ENCODE measurements at places on chromosomes 7 and 10.

DNA sequence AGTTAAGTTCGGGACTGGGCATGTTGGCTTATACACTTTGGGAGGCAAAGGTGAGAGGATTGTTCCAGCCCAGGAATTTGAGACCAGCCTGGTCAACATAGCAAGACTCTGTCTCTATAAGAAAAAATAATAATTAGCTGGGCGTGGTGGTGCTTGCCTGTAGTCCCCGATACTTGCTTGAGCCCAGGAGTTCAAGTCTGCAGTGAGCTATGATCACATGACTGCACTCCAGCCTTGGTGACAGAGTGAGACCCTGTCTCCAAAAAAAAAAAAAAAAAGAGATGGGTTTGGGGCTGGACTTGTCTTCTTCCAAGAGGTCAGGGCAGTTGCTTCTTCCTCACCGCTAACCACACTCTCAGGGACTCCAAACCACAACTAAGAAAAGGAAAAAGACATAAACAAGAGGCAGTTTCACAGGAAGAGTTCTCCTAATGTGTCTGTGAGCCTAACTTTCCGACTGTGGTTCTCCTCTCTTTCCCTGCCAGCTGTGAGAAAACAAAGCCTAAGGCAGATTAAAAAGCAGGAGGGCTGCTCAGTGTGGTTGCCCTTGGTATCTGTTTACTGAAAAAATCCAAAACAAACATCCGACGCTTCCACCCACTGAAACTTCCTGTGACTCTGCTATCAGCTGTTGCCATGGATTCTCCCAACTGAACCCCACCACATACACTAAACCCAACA lies 2.4 kb upstream of the SERPINE1 start:
- DNase-seq, result no peak

GRCh38 chr10:77680065-77680464 lies 42.5 kb upstream of the KCNMA1 start:
- DNase-seq, result no peak

- no peak for DNase-seq
Observed at GRCh38 chr7:11506417-11506816, 325.6 kb downstream of the THSD7A start.

GRCh38 chr10:71345694-71346093 lies 26.6 kb downstream of the SLC29A3 start:
- no peak for DNase-seq

GRCh38 chr10:23190872-23191763 lies 994 bp upstream of the PTF1A start:
- DNase-seq, result no peak

DNA sequence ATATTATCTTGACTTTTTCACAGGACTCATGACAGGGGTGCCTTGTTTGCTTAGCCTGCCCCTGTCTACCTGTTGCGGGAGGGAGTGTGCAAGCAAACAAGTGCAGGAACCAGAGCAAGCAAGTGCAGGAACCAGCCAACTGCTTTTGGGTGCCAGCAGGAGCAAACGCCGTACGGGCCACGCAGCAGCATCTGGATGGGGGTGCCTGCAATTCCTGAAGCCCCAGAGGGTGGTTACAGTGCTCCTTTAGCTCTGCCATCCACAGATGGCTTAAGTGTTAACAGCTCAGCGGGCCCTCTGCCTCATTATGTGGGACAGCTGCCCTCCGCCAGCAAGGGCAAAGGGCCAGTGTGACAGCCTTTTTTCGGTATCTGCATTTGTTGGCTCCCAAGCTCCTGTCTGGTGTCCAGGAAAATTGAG lies 83.5 kb downstream of the MICU1 start:
- no peak for DNase-seq

- DNase-seq, result no peak
Observed at GRCh38 chr10:6035931-6036575, 26.1 kb downstream of the IL2RA start.

DNA sequence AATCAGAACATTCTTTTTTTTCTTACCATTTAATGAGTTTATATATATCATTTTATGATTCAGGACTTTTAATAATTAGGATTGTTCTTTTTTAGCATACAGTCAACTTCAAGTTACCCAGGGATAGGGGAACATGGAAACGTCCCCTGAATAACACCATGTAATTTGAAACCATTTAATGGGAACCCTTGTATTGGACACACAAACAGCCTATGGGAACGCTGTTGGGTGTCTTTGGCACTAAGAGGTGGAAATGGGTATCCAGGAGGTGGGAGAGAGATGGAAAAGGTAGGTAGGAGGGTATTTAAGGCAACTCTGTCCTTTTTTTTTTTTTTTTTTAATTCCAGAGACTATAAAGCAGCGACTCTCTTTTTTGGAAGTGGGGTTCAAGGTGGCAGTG lies 2.6 kb downstream of the LUC7L2 start:
- DNase-seq, result no peak

- peak; percentile 88 for DNase-seq
Observed at GRCh38 chr10:69481305-69481704, 30.0 kb downstream of the TSPAN15 start.

- DNase-seq, result no peak
Observed at GRCh38 chr7:1920266-1920681, 250.2 kb downstream of the ELFN1 start.

DNA sequence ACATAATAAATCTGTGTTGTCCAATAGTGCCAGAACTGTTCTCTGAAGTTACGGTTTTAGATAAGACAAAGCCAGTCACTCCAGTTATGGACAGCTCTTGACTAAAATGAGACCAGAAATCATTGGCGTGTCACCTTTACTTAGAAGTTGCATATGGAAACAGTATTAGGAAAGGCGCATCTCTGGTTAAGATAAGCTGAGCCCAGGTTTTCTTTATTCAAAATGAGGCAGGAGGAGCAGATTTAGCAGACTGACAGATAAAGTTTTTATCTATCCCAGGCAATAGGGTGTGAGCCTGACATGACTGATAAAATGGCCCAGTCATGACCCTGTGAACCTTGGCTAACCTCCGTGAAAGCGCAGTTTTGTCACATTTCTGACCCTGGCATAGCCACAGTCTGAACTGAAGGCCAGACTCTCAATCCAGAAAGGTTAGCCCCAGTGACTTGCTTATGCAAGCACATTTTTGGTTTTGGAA lies 4.2 kb downstream of the CYP26A1 start:
- DNase-seq, result no peak

DNA sequence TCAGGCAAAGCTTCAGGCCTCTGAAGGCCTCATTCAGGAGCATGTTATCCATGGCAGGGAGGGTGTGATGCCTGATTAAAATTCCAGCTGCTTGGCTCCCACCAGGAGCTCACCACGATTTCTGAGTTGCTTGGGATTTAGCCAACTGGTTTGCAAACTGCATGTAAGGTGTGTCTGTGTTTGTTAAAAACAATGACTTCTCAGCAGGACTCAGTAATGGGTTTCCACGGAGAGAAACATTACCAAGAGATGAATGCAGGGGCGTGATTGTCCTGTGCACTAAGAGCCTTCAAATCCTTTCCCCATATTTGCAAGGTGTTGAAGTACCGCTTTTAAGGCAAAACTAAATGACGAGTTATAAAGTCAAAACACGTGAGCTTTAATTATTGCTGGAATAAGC lies 88.8 kb upstream of the BTBD16 start:
- DNase-seq, result no peak

- no peak for DNase-seq
Observed at GRCh38 chr7:144006029-144006691, 6.0 kb downstream of the OR6B1 start.

DNA sequence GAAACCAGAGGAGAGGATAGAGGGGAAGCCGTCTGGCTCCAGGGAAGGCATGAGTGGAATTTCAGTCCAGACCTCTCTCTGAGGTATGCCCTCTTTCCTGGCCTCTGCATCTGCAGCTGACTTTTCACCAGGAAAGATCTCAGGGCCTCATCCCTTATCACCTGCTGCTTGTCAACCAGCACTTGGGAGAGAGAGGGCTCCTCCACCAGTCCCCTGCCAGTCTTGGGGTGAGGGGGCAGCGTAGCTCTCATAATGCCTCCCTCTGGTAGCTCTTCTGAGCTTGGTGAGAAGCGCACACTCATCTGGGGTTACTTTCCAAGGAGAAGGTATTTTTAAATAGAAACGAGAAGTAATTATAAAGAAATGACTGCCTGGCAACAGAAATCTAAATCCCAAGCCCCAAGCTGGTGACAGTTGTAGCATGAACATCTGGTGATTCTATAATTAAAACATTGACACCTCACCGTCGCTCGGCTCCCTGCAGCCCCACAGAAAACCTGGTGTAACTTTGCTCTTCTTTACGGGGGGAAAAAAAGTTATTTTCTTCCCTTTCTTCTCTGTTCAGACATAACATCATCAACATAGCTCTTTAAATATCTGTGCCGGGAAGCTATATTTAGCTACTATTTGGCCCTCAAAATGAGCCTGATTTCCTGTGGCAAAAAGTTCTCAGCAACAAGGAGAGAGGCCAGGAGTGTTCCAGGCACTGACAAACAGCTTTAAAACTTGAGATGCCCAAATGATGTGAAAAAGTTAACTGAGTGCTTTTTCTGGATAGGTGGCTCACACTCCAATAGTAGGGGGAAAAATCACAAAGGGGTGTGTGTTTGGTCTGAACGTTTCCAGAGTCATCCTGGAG lies 26.9 kb downstream of the HIP1 start:
- no peak for DNase-seq

DNA sequence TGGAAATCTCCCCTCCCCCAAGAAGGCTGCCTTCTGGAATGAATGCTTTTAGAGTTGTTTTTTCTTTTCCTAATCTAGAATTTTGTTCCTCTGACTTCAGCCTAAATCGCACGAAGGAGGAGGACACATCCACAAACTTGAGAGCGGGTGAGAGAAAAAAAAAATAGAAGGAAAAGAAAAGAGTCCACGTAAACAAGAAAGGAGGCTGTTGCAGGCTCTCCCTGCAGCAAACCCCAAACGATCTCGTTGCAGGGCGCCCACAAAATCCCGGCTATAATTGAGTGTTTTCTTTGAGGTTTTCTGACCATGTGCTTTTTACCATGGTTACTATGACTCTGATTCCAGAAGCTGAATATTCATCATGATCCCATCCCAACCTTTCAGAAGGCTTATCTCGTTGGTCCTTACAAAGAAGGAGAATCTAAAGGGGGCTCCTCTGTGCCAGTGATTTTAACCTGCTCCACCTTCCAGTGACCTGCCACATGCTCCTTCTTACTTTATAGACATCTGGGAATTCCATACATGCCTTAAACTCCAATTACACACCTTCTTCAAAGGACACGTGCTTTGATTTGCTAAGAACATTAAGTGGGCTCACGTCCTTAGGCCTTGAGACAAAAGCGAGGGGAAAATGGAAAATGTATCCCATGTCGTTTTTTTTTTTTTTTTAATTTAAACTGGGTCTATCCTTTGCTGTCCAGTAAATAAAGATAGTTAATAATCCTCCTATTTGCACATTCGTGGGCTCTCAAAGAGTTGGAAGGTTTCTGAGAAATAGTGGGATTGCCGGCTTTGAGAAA lies 5.8 kb downstream of the TWIST1 start:
- DNase-seq, result no peak

DNA sequence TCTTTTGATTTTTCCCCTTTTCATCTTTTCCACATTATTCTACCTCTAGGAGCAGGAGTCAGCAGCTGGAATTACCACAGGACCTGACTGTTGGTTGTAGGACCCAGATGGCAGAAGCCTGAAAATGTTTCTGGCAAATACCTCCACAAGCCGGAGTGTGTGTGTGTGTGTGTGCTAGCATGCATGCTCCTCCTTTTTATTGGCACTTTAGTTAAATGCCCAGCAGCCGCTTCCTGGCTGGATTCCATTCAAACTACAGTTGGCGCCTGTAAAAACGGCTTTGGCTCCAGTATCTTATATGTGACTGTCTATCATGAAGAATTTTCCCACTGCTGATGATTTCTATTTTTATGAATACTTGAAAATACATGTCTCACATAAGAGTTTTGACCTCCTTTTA lies 319.7 kb upstream of the SP4 start:
- DNase-seq, result no peak

GRCh38 chr10:121311812-121312443 lies 286.3 kb downstream of the FGFR2 start:
- no peak for DNase-seq

GRCh38 chr10:16765509-16766375 lies 51.5 kb downstream of the RSU1 start:
- no peak for DNase-seq

GRCh38 chr7:116862951-116863670 lies 724 bp downstream of the CAPZA2 start:
- DNase-seq, result peak; percentile 36

DNA sequence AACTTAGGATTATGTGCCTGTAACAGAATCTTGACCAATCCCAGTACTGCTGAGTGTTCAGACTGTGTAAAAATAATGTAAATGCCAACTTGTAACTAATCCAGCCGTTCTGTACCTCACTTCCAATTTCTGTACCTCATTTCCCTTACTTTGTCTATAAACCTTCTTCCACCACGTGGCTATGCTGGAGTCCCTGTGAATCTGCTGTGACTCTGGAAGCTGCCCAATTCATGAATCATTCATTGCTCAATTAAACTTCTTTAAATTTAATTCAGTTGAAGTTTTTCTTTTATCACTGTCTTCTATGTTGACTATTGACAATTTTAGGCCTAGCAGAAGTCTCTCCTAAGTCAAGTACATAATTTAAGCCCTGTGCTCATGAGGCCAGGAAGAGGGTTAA lies 215.3 kb upstream of the RHOBTB1 start:
- DNase-seq, result no peak

DNA sequence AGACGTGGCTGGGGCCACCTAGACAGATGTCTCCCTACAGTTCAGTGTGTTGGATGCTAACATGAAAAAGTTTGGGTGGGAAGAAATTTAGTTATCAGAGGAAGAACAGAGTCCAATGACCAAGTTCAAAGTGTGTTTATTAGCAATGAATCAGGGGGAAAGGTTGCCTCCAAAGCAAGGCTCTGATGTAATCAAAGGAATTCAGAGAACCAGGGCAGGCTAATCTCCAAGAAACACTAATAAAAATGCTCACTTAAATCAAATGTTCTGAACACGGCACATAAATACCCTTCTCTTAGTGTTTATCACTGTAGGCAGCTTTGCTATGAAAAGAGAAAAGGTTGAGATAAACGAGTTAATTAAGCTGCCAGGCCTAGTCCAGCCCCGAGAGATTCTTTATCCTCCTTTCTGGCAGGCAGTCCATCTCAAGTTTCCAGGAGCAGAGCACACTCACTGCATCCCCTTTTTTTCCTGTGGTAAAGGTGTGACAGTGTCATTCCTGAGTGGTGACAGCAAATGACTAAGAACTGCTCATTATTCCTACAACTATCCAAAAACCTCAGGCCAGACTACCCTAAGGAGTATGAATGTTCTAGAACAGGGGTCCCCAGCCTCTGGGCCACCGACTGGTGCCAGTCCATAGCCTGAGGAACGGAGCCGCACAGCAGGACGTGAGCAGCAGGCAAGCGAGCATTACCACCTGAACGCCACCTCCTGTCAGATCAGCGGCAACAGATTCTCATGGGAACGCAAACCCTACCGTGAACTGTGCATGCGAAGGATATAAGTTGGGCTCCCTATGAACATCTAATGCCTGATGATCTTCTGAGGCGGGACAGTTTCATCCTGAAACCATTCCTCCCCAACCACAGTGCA lies 66.9 kb upstream of the FHIP2A start:
- DNase-seq, result no peak

Measured in WERI-Rb-1 (cell line).